Central memory CD4-positive, alpha-beta T cell (primary cell): ENCODE measurements at places on chromosomes 3 and 15.

- DNase-seq, result no peak
Measured at GRCh38 chr3:120488296-120488695, 37.5 kb upstream of the FSTL1 start.

- no peak for DNase-seq
Measured at GRCh38 chr3:170454509-170454908, 35.8 kb downstream of the CLDN11 start.

DNA sequence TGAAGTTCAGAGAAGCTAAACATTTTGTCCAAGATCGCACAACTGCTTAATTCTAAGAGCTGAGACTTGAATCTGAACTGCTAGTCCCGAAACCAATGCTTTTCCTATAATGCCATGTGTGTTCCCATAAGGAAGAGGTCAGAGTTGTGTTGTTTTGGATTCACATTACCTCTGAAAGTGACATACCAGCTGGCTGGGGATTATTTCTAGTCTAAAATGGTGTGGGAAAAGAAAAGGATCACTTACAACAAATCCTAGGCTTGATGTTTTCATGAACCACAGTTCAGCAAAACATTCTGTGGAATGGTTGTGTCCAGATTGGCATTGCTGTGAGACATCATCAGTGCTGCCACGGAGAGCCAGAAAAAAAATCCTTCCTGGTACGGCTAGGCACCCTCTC, 35.0 kb upstream of the LRRC3B start:
- no peak for DNase-seq

- DNase-seq, result no peak
Measured at GRCh38 chr3:25903371-25904129, 113.7 kb downstream of the OXSM start.

- no peak for DNase-seq
Measured at GRCh38 chr3:65639444-65639843, 399.3 kb downstream of the MAGI1 start.

DNA sequence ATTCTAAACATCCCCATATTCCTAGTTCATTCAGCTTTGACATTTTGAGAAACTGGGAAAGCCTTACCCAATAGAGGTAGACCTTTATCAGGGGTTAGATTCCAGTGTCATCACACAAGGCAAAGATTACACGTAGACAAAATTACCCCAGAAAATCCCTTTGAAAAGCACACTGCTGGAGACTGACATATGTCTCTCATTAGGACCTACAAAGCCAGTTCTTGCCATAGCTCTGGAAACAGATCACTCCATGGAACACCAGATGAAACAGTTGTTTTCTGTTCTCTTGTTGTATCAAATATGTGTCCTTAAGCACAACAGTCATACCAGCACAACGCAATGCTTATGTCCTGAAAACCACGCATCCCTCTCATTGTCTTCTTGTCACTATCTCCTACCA, 44.7 kb downstream of the RARB start:
- DNase-seq, result no peak

DNA sequence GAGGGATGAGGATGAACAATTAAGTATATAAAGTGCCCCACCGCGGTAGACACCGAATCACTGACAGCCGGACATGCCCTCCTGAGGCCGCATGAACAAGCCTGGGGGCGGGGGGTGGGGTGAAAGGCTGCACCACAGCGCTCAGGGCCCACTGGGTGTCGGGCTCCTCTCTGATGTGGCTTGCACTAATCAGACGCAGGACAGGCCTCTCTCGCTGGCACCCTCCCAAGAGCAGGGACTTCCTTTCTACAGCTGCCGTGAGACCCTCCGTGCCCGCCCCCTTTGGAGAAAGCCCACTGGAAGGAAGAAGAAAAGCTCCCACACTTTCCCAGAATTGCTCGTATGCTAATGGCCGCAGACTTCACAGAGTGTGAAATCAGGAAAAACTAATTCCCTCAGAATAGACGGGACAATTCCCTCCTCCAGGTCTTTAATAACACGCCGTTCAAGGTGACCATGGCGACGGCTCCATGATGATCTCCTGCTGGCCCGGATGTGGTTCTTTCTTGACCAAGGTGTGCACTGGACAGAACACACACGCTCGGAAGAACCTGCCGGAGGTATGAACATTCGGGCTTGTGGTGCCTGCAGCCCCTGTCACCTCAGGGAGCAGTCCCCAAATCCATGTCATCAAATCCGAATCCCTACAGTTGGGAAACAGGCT, 32.0 kb downstream of the IQSEC1 start:
- no peak for DNase-seq

- no peak for DNase-seq
Measured at GRCh38 chr3:4744405-4745234, 234.6 kb upstream of the BHLHE40 start.

DNA sequence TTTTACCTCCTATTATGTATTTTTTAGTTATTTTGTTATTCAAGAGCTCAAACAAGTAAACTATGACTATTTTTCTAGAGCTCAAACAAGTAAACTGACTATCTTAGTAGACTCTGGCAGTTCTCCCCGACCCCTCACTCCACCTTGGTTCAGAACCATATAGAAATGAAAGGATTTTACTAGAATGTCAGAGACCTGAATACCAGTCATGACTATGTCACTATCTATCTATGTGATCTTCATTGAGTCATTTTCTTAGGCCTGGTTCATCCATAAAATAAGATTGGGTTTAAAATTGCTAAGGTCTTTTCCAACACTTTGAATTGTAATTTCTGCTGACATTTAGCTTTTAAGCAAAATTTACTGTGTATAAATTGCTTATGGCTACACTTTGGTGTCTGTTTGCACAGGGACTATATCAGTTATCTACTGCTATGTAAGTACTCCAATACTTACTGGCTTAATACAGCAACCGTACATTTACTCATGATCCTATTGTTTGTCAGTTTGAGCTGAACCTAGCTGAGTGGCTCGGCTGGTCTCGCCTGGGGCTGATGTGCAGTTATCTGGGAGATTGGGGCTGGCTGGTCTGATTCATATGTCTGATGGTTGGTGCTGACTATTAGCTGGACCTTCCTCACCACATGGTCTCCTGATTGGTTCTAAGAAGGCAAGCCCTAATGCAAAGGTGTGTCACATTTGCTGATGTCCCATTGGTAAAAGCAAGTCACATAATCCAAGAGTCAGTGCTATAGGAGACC, 37.0 kb downstream of the RASA2 start:
- DNase-seq, result no peak

- no peak for DNase-seq
Measured at GRCh38 chr3:15326037-15326436, 6.3 kb downstream of the SH3BP5 start.

DNA sequence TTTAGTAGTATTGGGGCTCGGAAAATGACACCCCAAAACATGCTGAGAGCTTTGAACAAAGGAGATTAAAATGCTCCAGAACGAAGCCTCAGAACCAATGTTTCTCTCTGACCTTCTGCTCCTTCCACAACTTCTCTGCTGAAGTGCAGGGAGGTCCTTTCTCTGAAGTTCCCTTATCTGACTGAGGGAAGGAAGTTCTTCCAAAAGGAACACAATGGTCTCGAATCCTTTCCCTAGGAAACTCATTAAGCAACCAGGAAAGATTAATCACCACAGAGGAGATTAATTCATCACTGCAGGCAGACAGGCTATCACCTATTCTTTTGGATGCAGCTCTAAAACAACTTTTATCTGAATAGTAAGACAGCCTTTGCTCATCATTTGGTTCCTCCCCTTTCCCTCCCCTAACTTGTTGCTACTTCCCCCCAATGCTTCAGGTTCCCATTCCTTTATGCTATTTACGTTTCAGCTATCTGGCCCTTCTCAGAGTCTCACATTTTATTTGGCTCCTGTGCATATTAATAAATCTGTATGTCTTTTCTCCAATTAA, 18.2 kb upstream of the WDR49 start:
- DNase-seq, result no peak

- DNase-seq, result no peak
Measured at GRCh38 chr3:17771177-17772017, 29.0 kb upstream of the TBC1D5 start.

- DNase-seq, result no peak
Measured at GRCh38 chr15:87032295-87032694, 952.6 kb downstream of the AGBL1 start.

- no peak for DNase-seq
Measured at GRCh38 chr15:57738734-57739237, 32.3 kb downstream of the POLR2M start.

GRCh38 chr3:152921351-152921750, 86.4 kb downstream of the P2RY1 start:
- DNase-seq, result no peak

GRCh38 chr15:72859757-72860145, 76.2 kb upstream of the ADPGK start:
- DNase-seq, result no peak

GRCh38 chr3:13378155-13378554, 42.0 kb downstream of the NUP210 start:
- no peak for DNase-seq

GRCh38 chr3:122948408-122948807, 79.2 kb downstream of the SEMA5B start:
- DNase-seq, result no peak
